8988T (cell line): ENCODE measurements at places on chromosomes 2 and 18.
A peak's percentile ranks its signal among the peaks of the same experiment; 100 is the strongest.

GRCh38 chr2:75607988-75608683, 38.4 kb upstream of the MRPL19 start:
- DNase-seq: no peak

- no peak for DNase-seq
These were observed 145.2 kb downstream of the DTNB start for GRCh38 chr2:25528173-25528572.

- no peak for DNase-seq
These were observed 436 bp upstream of the SMYD1 start for GRCh38 chr2:88067189-88067588.

DNA sequence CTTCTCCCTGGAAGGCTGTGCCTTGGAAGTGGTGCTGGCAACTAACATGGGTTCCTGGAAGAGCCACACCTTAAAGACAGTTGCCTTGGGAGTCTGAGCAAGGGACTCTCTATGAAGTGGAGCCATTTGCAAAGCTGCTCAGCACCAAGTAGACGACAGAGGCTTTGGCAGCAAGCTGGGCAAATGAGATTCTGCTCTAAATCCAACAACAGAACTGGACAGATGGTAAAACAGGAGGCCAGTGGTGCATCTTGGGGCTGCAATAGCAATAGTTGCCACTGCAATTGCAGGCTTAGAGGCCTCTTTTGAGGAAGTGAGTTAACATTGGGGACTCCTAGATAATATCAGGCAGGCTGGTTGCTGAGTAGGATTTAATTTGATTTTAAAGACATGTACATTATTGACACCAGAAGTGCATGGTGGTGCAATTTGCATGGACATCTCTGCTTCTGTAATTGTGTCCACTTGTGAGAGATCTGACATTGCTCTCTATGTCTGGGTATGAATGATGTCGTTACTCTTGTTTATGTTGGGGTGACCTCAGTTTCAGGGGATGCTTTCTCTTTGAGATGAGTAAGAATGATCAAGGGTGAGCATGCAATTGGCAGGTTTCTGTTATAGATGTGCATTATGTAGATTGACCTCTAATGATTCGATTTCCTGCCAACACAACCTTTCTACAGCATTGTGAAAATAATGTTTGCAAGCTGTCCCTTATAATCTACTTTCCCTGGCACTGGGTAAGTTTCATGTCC, 568.3 kb upstream of the MEX3C start:
- DNase-seq: no peak

DNA sequence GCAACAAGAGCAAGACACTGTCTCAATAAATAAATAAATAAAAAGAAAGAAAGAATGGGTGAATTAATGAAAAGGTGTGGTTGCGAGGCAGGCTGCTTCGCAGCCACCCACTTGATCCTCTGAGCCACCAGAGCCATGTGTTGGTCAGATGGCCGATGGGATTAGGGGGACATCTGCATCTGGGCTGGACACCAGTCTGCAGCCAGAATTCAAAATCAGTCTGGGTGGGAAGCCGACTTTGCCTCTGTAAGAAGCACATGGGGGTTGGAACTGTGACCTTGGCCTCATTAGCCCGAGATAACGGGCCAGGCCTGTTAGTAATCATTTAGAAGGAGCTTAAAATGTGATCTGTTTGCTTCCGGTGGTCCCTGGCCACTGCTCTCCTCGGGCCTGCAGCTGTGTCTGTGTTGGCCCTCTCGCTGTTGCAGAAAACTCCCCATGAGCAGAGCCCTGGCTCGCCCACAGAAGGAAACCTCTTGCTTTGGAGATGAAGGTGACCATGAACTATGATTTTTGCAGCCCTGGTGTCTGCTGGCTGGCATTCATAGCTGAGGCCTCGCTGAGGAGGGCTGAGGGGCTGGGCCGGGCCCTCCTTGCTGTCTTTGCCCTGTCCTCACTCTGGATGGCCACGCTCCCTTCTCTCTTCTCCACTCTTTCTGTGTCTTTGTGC, 94.4 kb downstream of the DYSF start:
- no peak for DNase-seq

- DNase-seq: no peak
These were observed 620.5 kb upstream of the SETBP1 start for GRCh38 chr18:44060197-44060596.

DNA sequence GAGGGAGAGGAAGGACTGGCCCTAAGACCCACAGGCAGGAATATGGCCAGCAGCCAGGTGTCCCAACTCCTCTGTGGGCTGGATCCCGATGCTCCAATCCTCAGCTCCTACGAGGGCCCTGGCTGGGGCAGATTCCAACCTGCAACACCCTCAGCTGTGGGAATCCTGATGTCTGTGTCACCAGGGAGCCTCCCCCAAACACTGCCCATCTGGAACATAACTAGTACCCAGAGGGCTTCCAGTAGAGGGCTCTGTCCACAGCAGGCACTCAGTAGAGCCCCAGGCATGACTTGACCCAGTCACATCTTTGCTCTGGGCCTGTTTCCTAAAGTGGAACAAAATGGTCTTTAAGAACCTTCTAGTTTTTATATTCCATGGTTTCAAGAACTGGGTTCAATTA, 20.6 kb upstream of the LOXHD1 start:
- DNase-seq: peak; percentile 63

- DNase-seq: no peak
These were observed 15.2 kb downstream of the ACVR2A start for GRCh38 chr2:147860009-147860408.

DNA sequence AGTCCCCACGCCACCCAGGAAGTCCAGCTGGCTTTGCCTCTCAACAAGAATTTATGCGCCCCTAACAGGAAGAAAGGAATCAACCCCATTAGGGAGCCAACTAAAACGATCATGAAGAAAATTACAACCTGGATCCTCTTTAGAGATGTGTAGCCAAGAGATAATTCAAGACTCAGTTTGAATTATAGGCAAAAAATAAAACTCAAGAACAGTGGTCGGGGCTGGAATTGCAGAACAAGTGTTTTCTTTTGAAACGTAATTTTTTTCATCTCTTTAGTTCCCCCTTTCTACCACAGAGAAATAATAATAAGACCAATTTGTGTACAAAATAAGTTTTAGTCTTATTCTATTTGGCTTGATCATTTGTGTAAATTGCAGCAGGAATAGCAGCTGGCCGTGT, 22.4 kb downstream of the PDCD1 start:
- DNase-seq: no peak

- peak; percentile 75 for DNase-seq
These were observed at the start of gene IMMT for GRCh38 chr2:86195055-86195807. Gene IMMT, minus strand, starts transcription at chr2:86195462. Its CDS starts 80 bp downstream, at chr2:86195382.

DNA sequence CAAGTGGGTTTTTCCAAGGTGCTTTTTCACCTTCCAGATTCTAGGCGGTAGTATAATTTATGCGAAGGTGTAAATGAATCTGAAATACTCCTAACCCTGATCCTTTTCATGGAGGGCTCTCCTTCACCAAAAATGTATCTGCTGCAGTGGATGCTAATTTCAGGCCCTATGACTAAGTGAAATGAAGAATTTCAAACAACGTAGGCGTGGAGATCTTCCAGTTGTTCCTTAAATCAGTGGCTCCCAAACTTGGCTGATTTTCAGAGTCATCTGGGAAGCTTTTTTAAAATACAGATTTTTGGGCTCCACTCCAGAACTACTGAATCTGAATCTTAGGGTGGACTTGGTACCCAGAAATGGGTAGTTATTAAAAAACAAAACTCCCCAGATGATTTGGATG, 5.5 kb downstream of the GCKR start:
- DNase-seq: no peak

GRCh38 chr2:30254685-30255001, 23.3 kb downstream of the LBH start:
- no peak for DNase-seq

DNA sequence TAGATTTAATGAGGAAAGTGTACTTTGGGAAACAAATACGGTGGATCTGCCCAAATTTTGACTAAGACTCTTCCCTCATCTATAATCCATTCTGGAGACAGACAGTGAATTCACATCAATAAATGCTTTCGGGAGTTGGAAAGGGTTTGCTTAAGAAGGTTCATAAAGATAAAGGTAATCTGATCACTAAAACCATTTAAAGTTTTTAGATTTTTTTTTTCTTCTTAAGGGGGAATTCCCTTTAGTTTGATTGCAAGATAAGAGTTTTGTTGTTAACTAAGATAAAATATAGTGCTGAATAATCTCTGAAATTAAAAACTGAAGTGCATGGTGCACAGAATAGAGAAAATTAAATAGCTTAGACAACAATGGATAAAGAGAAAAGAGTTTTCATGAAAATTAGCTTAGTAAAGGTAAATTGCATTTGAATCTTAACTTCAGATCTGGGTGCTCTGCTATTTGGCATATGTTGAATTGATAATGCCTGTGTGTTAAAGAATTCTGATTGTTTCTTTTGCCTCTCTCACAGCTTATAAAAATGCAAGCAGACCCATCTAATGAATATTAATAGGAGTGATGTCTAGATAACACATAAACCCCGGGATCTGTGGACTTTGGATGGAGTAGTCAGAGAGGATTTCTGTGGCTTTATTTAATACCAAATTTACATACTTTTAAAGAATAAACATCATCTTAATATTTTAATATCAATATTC, 100.8 kb downstream of the MEIS1 start:
- DNase-seq: no peak

GRCh38 chr2:70643715-70644114, 90.1 kb upstream of the TGFA start:
- DNase-seq: peak; percentile 30

GRCh38 chr2:67564076-67564475, 166.9 kb downstream of the ETAA1 start:
- no peak for DNase-seq
